ENCODE measurements at places on chromosomes 1 and 21.

DNA sequence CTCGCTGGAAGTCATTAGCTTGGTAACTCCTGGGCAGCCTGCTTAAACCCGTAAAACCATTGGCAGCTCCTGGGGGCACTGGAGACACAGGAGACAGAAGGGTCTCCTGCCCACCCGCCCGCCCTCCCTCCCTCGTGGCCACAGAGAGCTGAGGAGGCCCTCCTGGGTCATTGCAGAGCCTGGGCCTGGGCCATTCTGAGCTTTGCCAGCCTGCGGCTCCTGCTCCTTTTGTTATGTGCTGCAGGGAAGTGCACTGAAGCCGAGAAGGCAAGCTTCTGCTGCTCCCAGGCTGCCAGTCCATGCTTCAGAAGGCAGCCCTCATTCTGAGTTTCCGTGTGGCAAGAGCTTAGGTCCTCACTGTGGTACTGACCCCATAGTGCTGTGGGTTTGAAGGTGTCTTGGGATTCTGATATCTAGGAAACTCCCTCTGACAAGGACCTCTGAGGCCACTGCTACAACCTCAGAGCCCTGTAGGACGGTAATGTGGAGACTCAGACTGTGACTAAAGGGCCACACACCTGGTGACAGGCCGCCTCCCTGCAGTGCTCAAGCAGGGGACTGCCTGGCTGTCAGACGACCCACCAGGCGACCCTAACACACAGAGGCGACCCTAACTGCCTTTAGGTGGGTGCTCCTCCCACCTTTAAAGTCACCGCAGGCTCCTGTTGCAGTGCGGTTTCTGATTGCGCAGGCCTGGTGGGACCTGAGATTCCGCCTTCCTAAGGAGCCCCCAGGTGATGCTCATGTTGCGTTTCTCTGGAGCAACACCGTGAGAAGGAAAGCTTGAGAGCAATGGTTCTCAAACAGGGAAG, 118.7 kb downstream of the IER5 start:
- no peak for DNase-seq

- DNase-seq = no peak
These were observed 3.3 kb downstream of the EPHA2 start for GRCh38 chr1:16152481-16153087.

DNA sequence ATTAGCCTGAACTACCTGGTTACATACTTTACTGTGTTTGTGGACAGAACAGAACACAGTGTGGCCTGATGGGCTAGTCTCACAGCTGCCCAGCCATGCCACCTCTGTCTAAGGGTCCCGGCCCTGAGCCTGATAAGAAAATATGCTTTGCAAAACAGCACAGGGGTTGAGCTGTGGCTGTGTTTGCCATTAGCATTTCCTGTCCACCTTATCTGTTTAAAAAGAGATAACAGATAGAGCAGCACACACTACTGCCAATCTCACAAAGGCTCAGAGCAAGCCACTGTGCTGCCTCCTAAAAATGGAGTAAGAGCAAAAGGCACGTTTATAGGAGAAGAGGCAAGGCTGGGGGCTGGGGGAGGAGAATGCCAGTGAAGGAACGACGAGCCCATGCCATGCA, 95.0 kb downstream of the SUSD4 start:
- no peak for DNase-seq

GRCh38 chr1:233111731-233112130, 161.3 kb downstream of the NTPCR start:
- no peak for DNase-seq

DNA sequence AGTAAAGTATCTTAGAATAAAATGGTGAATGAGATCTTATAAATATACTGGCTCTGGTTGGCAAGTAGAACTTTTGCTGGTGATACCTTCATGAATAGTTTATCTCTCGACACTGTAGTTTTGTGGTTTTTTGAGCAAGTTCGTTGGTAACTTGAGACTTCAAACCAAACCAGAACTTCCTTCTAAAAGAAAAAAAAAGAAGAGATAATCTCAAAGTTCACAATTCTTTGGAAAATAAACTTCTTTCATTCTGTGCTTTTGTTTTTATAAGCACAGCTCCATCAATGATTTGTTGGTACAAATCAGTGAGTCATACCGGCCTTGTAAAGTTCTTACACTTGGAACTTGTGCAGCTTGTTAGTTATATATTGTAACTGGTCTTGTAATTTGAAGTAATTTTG, 2.3 kb downstream of the HIPK1 start:
- DNase-seq = no peak

DNA sequence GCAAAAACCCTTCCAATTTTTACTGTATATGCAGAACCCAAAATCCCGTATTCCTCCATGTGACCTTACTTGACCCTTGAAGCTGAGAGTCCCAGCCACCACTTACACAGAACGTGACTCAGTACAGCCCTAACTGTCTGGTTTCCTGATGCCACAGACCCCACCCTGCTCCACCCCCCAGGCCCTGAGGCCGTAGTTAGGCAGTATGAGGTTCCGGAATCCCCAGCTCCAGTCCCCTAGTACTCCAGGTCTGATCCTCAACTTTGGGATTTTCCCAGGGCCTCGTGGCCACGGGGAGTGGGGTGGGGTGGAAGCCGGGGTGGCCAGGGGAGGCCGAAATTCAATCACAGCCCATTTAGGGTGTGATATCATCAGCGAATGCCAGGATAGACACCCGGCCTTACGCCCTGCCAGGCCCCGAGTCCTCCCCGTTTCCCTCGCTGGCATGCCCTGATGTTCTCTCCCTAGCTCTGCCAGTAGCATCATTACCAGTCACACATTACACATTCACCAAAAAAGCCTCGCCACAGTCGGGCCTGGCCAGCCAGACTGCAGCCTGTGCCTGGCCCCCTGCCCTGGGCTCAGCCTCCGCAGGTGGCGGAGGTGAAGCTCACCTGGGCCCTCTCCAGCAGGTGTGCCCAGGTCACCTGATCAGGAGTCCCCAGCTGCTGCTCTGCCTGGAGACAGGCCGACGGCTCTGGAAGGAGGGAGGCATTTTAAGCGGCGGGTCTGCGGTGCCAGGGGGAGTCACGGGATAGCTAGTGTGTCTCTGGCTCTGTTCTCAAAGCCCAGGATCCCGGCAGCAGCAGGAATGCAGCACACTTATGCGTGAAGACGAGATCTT, 70.8 kb downstream of the SCCPDH start:
- DNase-seq = no peak

Data from stimulated activated CD8-positive, alpha-beta memory T cell treated with anti-CD3 and anti-CD28 coated beads, Interleukin-4, amount 100 ng/mL, for 1 hour (primary cell).